Stimulated activated CD4-positive, alpha-beta T cell treated with anti-CD3 and anti-CD28 coated beads, Interleukin-1b, Interleukin-23, amount 100 ng/mL, for 1 hour (primary cell): ENCODE measurements at places on chromosomes 11 and 22.

GRCh38 chr11:102620818-102621561 lies 4.1 kb downstream of the MMP20 start:
- DNase-seq: no peak

GRCh38 chr22:49998718-49999062 lies 13.9 kb downstream of the IL17REL start:
- no peak for DNase-seq

DNA sequence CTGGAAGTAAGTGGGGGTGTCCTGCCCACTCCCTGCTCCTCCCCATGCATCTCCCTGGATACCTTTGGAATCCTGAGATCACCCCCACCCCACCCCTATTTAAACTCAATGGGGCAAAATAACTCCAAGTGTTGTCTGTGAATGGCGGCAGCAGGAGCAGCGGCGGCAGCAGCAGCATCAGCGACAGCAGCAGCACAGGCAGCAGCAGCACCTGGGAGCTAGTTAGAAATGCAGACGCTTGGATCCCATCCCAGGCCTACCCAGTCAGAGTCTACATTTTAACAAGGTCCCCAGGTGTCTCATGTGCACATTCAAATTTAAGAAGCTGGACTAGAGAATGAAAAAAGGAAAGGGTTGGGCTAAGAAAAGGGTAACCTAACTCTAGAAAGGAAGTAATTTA lies 82.6 kb downstream of the SEZ6L start:
- no peak for DNase-seq

DNA sequence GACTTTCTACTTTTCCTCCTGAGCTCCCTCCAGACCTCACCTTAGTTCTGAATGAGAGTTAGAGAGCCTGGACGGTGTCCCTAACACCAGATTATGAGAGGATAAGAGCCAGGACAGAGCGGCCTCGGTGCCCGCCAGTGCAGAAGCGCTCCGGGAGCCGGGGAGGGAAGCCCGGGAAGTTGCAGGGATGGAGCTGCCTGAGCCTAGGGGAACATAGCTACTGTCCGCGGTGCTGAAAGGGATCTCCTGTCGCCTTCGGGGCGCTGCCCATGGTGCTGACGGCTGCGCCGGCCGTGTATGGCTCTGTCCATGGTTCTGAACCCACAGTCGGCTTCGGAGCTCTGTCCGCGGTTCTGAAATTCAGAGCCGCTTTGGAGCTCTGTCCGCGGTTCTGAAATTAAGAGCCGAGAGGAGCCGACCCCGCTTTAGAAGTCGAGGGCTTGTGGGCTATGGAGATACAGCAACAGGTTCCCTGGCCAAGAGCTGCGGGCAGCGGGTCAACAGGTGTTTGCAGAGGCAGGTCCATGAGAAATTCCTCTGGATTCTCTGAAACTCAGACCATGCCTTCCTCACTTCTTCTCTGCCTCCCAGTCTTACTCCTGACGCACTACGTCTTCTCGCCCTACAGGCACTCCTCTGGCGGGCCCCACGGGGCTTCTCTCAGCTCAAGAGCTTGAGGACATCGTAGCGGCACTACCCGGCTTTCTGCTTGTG lies 814 bp downstream of the NPAS4 start:
- peak; percentile 83 for DNase-seq
